ENCODE measurements at places on chromosomes 4 and X.

DNA sequence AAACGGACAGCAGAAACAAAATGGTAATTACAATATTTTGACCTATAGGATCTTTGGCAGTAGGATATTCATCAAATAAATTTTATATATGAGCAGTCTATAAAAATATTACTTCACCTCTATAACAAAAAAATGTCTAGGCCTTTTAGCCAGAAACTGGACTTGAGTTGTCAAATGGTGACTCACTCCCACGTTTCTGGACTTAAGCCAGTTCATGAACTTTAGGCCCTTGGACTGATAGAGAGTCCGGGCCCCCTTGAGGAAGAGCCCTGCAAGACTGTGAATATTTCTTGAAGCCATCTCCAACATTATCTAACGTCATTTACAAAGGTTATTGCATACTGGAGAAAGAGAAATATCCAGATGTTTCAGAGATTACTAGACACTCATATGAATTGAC lies 106.8 kb upstream of the FAM47A start:
- DNase-seq: no peak

DNA sequence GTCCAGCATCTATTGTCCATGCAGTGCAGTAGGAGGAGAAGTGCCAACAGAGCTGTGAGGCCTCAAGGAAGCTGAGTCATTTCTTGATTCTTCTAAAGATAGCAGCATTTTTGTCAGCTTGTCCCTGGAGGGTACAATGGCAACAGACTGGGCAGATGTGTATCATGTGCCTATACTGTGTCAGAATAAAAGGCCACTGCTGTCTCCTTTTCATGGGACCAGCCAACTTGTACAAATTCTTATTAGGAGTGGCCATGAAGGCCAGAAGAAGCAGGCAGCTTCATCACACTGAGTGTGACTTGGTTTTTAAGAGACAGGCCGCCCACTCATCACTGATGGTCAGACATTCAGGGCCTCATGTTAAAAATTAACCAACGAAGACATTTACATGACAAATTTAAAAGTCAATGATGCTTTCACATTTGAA lies 185.0 kb upstream of the FAM241A start:
- peak; percentile 46 for DNase-seq

GRCh38 chrX:129781134-129781672 lies 1.5 kb downstream of the SASH3 start:
- DNase-seq: peak; percentile 69

DNA sequence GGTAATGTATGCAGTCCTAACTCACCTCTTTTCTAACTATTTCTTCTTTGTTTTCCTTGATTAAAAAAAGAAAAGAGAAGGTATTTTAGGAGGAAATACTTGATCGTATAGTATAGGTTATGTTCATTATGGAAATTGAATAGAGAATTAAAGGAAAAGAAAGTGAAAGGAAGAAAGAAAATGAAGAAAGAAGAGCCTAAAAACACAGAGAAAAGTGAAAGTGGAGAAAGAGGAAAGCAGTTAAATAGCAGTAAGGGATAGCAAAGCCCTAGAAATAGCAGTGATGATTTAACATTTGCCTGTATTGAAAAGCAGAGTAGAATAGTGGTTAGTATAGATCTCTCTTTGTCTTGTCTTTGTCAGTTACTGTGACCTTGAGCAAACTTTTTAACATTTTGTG lies 37.0 kb downstream of the MRPL1 start:
- no peak for DNase-seq

DNA sequence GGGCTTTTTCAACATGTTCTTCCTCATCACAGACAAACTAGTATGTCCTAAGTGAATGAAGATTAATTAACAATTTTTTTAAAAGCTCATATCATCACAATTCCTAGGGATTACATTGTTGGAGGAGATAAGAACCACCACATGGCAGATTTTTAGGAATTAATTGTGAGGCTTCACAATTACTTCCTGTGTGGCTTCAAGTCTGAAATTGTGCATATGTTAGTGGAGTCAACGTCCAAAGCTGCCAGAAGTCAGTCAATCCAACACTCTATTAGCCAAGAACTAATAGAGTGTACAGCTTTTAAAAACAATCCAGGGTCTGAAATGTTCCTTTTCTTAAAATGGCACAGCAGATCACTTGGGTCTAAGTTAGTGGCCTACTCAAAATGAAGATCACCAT lies 49.3 kb upstream of the C1QTNF7 start:
- no peak for DNase-seq

- no peak for DNase-seq
These were observed 195.2 kb upstream of the PUDP start for GRCh38 chrX:7343181-7343580.

All from hematopoietic multipotent progenitor cell treated with erythropoietin and hydrocortisone succinate and interleukin-3 and kit ligand, for 6 days (in vitro differentiated cells).